ENCODE measurements at places on chromosomes 13 and 19.

- DNase-seq, result no peak
Observed at GRCh38 chr13:43805071-43805468, 18.3 kb upstream of the ENOX1 start.

DNA sequence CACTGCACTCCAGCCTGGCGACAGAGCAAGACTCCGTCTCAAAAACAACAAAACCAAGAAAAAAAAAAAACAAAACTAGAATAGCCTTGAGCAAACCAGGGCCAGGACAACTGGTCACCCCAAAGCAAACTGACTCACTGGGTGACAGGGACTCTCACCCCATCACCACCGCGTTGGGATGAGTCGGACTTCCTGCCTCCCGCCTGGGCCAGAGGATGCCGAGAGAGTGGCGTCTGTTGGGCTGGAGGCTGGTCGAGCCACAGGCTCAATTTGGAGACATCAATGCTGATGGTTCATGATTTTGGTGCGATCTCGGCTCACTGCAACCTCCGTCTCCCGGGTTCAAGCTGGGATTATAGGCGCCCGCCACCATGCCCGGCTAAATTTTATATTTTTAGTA lies 11.6 kb downstream of the TMPRSS9 start:
- DNase-seq, result no peak

DNA sequence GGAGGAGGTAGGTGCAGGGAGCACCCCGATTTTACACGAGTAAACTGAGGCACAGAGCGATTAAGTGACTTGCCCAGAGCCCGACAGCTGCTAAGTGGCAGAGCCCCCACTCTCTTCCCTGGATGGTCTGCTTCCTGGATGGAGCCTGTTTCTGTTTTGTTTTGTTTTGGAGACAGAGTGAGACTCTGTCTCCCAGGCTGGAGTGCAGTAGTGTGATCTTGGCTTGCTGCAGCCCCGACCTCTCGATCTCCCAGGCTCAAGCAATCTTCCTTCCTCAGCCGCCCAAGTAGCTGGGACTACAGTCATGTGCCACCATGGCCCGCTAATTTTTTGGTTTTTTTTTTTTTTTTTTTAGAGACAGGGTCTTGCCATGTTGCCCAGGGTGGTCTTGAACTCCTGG lies 17.3 kb downstream of the BICRA start:
- no peak for DNase-seq

DNA sequence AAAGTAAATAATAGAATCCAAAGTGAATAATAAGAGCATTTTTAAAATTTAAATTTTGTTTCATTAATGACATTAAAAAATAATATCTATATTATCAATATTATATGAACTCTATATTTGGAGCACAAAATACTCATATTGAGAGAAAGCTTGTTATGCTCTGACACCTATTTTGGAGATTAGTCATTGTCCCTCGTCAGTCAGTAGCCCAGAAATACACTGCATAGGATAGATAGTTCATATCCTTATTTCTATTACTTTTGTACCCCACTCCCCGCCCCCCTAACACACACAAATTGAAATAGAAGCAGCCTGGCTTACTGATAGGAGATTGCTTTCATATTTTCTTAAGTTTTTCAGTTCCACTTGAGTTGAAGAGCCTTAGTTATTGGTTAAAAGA lies 652.8 kb downstream of the PCDH9 start:
- DNase-seq, result no peak

DNA sequence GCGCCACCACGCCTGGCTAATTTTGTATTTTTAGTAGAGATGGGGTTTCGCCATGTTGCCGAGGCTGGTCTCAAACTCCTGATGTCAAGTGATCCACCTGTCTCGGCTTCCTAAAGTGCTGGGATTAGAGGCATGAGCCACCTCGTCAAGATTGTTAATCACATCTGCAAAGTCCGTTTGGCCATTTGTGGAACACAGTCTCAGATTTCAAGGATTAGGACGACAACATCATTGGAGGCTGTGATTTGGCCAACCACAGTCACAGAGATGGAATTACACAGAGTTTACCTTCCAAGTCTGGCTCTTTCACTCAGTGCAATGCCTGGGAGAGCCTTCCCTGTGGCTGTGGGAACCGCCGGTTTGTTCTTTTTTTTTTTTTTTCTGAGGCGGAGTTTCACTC lies 17.8 kb downstream of the SULT2B1 start:
- no peak for DNase-seq

DNA sequence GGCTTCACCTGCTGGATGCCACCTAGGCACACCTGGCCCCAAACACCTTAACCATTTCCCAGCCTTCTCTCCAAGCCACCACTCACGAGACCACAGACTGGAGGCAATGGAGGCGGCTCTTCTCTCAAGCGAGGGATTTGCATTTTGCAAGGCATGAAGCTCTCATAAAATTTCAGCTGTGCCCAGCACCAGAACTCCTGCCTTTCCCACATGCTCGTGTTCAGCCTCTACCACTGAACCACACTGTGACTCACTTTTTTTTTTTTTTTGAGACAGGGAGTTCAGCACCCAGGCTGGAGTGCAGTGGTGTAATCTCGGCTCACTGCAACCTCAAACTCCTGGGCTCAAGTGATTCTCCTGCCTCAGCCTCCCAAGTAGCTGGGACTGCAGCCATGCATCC lies 10.6 kb downstream of the NANOS3 start:
- peak; percentile 16 for DNase-seq

DNA sequence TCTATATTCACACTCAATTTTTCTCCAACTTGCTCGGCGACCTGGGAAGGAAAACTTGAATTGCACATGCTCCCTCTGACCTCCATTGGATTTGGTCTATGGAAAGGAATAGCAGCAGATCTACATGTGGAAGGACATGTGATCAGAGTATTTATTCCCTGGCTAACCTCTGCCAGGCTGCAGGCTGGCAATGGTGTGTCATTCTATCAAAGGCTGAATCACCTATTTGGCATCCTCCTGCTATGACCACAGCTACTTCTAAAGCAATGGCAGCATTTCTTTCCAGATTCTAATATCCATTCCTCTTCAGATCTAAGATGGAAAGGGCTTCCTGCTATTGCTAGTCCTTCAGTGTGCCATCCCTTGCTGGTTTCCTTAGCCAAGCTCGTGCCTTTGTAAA lies 144.3 kb upstream of the FREM2 start:
- no peak for DNase-seq

- DNase-seq, result no peak
Observed at GRCh38 chr13:73870036-73870741, 264.0 kb downstream of the KLF12 start.

DNA sequence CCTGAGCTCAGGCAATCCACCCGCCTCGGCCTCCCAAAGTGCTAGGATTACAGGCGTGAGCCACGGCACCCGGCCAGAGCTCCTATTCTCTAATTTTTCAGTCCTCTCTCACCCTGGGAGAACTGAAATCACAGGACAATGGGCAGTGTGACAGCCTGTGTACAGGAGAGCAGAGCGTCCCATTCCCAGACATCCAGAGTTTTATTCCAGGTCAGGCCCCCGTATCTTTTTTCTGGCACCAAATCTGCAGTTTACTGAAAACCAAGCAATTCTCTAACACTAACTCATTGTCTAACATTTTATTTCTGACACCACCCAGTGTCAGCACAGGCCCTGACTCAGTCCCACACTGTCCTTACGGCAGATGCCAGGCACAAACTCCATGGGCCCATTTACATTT lies 6.7 kb downstream of the ZNF708 start:
- DNase-seq, result no peak

DNA sequence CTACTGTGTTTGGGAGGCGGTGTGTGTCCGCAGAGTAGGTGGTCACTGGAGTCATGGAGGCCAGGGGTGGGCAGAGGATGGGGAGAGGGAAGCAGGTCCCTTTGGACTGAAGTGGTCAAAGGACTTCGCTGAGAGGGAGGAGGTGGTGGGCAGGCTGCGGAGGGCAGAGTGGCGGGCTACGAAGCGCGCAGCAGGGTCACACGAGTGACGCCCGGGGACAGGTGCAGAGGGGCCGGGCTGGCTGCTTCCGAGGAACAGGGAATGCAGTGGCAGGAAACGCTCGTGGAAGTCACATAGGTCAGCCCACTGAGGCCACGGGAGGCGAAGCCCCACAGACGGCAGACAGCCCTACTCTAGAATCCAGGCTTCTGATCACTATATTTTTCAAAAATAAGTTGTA lies 111.5 kb downstream of the URI1 start:
- no peak for DNase-seq

- no peak for DNase-seq
Observed at GRCh38 chr19:46480415-46480814, 9.1 kb upstream of the PNMA8A start.

GRCh38 chr19:1041272-1041834 lies 1.4 kb downstream of the ABCA7 start:
- no peak for DNase-seq

- DNase-seq, result no peak
Observed at GRCh38 chr19:30670562-30671366, 298.6 kb downstream of the ZNF536 start.

- no peak for DNase-seq
Observed at GRCh38 chr19:12784394-12784870, 6.9 kb upstream of the JUNB start.

- no peak for DNase-seq
Observed at GRCh38 chr19:31418692-31419430, 69.6 kb upstream of the TSHZ3 start.

- DNase-seq, result no peak
Observed at GRCh38 chr19:27742041-27742440, 1470.9 kb downstream of the UQCRFS1 start.

DNA sequence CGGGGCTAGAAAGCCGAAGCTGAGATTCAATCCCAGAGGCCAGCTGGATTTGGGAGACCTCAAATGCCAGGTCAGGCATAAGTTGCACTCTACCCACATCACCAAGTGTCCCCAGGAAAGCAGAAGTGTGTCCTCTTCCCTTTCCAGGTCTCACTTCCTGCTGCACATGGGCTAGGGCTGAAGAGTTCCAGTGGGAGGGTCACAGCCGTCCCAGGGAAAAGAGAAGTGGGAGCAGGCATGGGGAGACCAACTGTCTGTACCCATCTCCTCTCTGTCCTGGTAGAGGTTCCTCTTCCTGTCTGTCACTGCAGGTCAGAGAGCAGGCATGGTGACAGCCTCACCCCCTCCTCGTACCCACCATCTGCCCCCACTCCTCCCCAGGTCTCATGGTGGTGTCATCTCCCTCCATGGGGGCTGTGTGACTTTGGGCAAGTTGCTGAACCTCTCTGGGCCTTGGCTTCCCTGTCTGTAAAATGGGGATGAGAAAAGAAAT lies 14.8 kb downstream of the AXL start:
- DNase-seq, result peak; percentile 59

- DNase-seq, result peak; percentile 32
Observed at GRCh38 chr13:113785051-113786010, 26.3 kb downstream of the TMEM255B start.

DNA sequence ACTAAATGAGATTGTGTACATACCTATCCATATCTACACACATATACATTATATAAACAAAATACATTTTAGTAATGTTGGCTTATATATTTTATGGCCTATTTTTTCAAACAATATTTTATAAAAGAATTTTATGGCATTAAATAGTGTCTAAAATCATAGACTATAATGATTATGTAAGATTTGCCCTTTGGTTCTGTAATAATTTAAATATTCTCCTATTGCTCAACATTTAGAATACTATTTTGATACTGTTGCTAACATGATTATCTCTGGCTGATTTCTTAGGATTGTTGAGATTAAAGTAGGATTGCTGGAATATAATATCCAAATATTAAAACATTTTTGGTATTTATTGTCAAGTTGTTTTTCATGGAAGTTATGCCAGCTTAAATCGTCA lies 565.2 kb upstream of the GPC6 start:
- no peak for DNase-seq

DNA sequence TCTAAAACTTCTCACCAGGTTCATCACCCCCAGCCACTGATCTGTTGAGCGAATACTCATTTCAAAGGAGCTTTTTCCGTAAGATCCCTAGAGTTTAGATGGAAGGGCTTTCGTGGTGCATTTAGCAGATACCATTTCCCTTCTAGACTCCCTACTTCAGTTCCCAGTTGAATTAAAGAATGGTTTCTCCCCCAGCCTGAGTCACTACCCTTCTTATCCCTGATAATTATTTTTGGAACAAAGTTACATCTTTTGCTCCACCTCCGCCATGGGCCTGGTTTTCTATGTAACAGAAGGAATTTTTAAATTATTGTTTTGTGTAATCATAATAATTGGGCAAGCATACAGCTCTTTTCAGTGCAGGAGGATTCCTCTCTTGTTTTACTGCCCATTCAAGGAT lies 22.0 kb downstream of the USPL1 start:
- no peak for DNase-seq

GRCh38 chr13:100543872-100544602 lies 44.6 kb downstream of the GGACT start:
- DNase-seq, result no peak

- DNase-seq, result no peak
Observed at GRCh38 chr19:3369337-3370213, 3.2 kb downstream of the NFIC start.

DNA sequence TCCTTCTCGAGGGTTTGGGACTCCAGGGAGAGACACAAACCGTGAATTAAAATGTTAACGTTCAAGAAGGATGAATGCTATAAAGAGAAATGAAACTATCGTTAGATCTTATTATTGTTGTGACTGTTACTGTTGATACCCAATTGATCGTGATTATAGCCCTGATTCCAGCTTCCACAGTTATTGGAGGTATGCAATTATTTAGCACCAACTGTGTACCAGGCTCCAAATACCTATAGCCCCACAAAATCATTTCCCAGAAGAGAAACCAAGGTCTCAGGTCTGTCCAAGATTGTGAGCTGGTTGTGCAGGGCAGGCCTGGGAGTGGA lies 30.1 kb upstream of the NFIC start:
- no peak for DNase-seq

DNA sequence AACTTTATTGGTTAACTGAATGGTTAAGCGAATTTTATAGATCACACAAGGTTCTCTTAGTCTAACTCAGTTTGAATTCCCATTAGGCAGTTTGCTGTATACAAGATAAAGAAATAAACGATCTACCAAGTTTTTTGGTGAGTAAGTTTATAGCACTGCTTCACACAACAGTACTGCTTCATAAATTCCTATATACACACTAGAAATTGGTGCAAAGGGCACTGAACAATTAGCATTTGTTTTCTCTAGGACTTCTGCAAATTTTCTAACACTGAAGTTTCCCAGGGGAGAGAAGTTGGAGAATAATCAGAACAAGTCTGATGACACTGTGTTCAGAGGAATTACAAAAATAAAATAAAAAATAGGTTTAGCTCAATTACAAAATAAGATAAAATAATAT lies 1138.8 kb upstream of the PCDH9 start:
- no peak for DNase-seq

GRCh38 chr19:50328873-50329145 lies 368 bp downstream of the KCNC3 start:
- no peak for DNase-seq

- DNase-seq, result no peak
Observed at GRCh38 chr19:55141696-55142095, 7.3 kb downstream of the TNNT1 start.

- DNase-seq, result no peak
Observed at GRCh38 chr19:45103156-45103507, 10.2 kb downstream of the PPP1R37 start.

- no peak for DNase-seq
Observed at GRCh38 chr19:45881082-45881908, 4.6 kb downstream of the IRF2BP1 start.

- DNase-seq, result no peak
Observed at GRCh38 chr13:96003304-96003703, 49.9 kb downstream of the UGGT2 start.

- DNase-seq, result no peak
Observed at GRCh38 chr19:305240-306150, 14.3 kb upstream of the PLPP2 start.

All from HL-60 (cell line).